ENCODE measurements at places on chromosomes 6 and 20.

DNA sequence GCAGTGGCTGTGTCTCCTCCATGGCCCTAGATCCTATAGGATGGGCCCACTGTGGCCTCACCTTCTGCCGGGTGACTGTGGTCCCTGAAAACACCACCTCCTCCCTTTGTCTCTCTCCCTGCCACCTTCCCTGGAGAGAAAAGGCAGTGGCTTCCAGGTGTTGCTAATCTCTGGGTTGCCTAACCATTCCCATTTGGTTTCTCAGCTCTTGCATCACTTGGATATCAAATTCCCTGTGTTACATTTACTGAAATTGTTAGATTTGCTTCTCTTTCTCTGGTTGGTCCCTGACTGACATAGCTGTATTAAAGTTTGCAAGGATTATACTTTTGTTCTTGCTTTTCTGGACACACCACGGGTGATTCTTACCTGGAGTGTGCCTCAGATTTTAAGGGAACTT is 9.3 kb upstream of the ZFP64 start:
- DNase-seq: no peak

DNA sequence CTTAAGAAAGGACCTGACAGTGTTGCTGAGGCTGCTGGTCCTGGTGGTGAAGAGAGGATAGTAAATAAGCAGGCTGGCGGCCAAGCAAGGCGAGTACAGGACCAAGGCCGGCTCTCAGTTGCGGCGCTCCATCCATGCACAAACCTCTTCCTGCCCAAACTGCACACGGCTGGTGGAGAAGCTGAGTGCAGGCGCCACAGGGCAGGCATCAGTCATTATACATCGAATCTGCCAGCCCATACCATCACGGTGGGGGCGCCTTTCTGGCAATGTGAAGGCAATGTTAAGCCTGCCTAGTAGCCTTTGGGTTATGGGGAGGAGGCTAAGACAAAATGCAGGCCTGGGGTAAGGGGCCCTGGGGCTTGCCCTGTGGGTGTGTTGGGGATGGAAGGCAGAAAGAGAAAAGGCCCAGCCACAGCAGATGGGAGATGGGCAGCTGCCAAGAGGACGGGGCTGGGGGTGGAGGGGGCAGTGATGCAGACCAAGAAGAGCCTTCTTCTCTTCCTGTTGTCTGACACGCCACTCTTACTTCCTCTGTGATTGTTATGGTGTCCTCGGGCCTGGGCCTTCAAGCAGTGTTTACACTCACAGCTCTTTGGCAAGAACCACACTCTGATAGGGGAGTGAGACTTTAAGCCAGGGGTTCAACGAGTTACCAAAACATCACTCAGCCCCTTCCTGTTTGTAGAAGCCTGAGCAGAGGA is 20.3 kb upstream of the KCNK16 start:
- no peak for DNase-seq

- DNase-seq: no peak
These were observed 285.0 kb upstream of the SPTLC3 start for GRCh38 chr20:12723811-12724210.

DNA sequence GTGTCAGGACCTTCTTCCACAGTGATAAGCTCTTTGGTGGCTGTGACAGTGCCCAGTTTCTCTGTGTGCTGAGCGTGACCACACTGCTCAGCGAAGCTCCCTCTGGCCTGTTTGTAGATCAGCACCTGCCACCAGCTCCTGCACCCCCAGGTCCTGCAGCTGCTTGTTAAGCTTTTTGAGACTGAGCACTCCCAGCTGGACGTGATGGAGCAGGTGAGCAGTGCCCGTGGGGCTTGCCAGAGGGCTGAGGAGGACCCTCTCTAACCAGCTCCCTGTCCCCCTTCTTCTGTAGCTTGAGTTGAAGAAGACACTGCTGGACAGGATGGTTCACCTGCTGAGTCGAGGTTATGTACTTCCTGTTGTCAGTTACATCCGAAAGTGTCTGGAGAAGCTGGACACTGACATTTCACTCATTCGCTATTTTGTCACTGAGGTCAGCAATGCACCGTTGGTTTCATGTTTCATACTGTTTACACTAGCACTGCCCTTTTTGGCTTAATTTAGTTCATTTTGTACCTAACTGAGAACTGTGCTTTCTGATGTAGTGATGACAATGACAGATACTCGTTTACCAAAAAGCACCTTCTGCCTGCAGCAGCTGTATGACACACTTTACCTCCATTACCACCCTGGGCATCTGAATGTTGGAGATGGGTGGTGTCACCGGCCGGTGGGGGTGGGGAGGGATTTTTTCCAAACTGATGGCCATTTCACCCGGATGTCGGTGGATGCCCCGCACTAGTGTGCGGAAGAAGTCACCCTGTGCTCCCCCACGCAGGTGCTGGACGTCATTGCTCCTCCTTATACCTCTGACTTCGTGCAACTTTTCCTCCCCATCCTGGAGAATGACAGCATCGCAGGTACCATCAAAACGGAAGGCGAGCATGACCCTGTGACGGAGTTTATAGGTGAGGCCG is 12.5 kb downstream of the NELFCD start:
- DNase-seq: no peak

DNA sequence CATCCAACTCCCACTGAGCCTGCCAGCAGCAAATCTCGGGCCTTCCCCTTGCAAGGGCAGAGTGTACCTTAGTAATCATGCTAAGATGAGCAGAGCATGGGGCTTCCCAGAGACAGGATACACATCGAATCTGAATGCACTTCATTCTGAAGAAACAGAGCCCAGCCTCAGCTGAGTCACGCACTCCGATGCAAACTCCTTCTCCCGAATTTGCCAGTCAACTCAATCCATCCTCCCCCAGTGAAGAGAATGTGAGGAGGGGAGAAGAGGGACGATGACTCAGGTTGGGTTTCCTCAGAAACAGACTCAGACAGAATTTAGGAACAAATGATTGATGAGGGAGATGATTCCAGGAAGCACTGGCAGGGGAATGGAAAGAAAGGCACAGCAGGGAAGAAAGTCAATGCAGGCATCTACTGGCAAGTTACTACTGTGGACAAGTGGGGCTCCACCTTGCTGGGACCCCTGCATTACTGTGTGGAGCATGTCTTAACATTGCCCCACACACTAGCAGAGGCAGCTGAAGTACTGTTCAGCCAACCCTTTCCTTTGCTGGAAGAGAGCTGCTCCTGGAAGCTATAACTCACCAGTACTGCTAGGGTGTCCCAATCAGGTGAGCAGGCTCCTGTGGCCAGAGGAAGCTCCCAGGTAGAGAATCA is 251.6 kb downstream of the ADGB start:
- no peak for DNase-seq

DNA sequence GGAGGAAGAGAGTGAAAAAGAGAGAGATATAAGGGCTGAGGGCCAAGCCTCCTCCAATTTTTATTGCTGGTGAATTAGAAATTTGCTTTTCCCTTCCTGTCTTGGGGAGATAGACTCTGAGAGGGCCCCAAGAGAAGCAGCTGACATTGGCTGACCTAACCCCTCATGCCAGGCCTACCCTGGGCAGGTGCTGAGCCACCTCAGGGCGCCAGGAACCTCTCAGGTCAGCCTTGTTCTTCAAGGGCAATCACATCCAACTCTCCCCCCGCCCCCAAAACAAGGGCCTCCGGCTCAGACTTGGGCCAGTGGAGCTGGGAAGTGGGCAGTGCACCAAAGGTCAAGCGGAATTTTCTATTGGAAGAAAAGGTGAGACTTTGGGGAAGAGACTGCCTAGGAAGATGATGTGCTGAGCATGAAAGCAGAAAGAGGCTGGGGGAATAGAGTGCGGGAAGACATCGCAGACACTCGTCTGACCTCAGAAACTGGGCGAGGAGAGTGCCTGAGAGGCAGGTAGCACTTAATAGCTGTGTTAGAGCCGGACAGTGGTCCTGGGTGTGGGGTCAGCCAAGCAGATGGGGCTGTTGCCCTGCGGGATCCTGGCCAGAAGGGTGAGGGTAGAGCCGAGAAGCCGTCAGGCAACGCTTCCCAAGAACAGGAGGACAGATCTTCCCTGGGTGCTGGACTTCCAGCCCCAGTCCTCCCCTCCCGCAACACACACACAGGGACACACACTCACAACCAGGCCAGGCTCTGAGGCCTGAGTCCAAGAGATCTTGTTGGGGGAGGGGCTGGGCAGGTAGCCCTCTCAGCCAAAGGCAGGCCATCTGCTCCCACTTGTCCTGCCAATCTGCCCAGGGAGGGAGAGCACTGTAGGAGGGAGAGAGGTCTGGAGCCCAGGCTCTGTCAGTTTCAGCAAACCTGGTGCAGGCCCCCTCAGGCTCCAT is 3.7 kb upstream of the FASTKD5 start:
- DNase-seq: no peak

DNA sequence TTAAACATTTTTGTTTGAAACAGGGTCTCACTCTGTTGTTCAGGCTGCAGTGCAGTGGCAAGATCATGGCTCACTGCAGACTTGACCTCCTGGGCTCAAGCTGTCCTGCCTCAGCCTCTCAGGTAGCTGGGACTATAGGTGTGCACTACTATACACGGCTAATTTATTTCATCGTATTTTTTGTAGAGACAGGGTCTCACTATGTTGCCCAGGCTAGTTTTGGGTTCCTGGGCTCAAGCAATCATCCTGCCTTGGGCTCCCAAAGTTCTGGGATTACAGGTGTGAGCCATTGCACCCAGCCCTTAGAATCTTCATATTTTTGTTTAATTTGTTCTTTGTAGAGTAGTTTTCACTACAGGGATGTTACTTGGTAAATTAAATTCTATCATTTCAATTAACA is 67.1 kb downstream of the SGK1 start:
- DNase-seq: no peak

DNA sequence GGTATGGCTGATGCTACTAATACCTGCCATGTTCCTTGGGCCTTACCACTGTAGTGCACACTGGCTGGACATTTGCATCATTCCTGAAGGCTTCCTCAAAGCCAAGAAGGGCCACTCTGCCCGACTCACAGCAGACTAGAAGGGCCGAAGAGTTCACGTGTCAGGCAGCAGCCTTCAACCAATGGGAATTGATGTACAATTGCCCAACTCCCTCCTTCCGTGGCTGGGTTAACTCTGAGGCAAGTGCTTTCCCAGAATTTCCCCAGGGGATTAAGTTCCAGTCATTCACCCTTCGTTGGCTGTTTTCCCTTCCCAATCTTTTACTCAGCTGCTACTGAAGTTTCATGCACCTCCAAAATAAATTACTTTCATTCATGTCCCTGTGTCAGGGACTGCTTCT is 29.8 kb downstream of the PSMB9 start:
- DNase-seq: no peak

DNA sequence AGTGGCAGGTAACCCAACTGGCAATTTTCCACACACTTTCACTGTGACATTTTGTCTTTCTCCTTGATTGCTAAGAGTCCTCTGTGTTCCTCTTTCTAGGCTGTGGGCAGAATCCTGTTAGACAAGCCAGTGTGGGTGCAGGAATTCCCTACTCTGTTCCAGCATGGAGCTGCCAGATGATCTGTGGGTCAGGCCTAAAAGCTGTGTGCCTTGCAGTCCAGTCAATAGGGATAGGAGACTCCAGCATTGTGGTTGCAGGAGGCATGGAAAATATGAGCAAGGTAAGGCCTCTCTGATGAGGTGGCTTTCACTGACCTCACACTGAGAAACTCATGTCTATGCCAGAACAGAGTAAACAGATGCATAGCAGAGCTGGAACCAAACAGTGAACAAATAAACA is 5.1 kb downstream of the ACAT2 start:
- DNase-seq: no peak

DNA sequence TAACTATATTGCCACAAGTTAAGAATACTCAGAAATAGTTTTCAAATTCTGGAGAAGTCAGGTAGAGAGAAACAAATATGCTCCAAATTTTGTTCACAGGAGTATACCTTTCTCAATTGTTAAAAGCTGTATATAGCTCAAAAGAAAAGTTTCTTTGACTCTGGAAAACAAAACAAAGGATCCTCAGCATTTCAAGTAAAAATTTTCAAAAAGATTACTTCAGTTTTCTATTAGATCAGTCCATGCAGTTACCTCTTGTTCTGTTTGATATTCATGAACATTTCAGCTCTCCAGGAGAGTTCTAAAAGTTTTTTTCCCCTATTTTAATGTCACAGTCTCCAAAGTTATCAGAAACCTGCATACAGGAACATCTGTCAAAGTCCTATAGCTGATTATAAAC is 30.4 kb upstream of the ENTPD6 start:
- DNase-seq: no peak

- no peak for DNase-seq
These were observed 51.4 kb downstream of the SRC start for GRCh38 chr20:37397076-37397953.

- no peak for DNase-seq
These were observed 405.7 kb upstream of the CITED2 start for GRCh38 chr6:139779988-139780774.

GRCh38 chr6:44868910-44869309 is 459.2 kb upstream of the RUNX2 start:
- no peak for DNase-seq

DNA sequence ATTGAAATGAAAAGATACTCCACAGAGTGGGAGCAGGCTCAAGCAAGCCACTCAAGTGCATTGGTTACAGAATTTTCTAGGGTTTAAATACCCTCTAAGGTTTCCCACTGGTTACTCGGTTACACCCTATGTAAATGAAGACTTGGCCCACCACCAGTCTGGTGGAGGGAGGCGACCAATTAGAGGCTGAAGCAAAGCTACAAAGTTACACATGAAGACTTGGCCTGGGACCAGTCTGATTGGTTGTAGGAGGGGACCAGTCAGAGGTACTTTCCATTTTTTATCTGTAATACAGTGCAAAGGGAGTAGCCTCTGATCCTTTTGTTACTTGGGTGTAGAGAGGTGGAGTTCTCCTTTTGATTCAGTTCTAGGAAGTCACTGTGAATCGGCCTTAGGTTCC is 7.6 kb downstream of the SRSF12 start:
- DNase-seq: no peak

GRCh38 chr20:44296011-44296410 is 15.0 kb downstream of the FITM2 start:
- no peak for DNase-seq

GRCh38 chr6:18400831-18401446 is 13.8 kb downstream of the RNF144B start:
- no peak for DNase-seq

- no peak for DNase-seq
These were observed 1.0 kb downstream of the FKBP1A start for GRCh38 chr20:1391640-1392442.
